T-helper 17 cell (primary cell): ENCODE measurements at places on chromosomes 7 and 10.

DNA sequence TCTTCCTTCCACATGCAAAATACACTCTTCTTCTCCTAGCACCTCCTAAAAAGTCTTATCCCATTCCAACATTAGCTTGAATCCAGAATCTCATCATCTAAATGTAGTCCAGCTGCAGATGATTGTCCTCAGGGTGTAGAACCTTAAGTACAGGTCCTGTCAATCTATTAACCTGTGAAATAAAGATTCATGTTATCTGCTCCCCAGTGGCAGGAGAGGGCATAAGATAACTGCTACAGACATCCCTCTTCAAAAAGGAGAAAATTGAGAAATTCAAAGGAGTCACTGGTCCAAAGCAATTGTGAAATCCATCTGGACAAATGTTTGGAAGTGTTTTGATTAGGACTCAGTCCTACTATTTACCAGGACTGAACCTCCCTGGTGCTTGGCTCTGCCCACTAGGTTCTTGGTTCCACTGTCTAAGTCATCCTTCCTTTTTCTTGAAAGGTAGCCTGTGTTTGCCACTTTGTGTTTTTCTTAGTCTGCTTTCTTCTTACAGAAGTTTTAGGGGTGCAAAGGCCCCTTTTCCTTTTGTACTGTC, 96.2 kb downstream of the ADD3 start:
- no peak for DNase-seq

- DNase-seq: no peak
Measured at GRCh38 chr7:22851145-22851544, 28.5 kb upstream of the TOMM7 start.

DNA sequence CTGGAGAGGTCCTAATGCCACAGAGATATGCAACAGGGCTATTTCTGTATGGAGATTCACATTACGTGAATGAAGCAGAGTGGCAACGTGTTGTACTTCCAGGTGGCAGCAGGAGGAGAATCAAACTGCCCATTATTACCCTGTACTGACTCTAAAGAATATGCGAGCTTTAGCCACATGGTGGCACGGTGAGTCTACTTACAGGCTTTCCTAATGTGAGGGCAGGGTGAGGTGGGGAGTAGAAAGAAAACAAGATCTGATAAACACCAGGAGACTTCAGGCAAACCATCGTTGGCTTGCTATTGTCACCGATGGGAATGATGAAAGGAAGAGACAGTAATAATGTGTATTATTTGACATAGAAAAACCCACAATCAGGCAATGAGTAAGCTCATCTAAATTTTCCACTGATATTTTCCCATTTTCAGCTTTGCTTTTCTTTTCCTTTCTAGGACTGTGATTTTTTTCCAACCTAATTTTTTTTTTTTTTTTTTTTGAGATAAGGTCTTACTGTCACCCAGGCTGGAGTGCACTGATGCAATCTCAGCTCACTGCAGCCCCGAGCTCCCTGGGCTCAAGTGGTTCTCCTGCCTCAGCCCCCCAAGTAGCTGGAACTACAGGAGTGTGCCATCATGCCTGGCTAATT, 164.3 kb downstream of the BTAF1 start:
- peak; percentile 31 for DNase-seq

- DNase-seq: no peak
Measured at GRCh38 chr10:3867454-3868270, 82.7 kb upstream of the KLF6 start.

DNA sequence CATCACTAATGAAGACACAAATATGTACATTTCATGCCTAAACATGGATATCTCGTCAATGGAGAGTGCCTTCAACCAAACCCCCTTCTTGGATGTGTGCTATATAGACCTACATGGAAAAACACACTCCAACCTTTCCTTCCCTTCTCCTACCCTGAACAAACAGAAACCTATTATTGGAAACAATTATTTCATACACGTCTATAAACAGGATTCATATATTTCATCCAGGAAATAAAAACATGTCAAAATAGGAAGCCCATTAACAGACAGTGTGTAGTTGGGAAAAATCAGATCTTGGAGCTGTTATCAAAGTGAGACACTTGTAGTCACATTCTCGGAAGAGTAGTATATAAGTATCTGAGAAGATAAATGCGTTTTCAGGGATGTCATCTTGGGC, 81.1 kb downstream of the NRP1 start:
- DNase-seq: no peak

- peak; percentile 22 for DNase-seq
Measured at GRCh38 chr7:98250789-98251188, 1.2 kb downstream of the TECPR1 start.

DNA sequence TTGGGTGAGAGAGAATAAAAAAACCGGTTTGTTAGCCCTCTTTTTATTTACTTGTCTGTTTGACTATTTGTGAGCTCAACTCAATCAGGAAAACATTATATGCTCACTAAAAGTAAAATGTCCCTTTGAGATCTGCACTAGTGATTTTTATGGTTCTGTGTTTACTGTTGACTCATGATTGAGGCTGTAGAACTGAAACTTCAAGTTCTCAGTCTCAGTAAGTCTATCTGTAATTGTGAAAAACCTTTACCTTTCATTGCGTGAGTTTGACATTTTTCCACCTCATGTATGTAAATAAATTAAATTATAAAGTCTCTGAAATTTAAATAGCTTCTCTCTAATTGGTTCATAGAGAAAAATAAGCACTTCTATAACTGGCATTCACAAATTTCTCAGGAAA, 17.0 kb upstream of the CASD1 start:
- no peak for DNase-seq

DNA sequence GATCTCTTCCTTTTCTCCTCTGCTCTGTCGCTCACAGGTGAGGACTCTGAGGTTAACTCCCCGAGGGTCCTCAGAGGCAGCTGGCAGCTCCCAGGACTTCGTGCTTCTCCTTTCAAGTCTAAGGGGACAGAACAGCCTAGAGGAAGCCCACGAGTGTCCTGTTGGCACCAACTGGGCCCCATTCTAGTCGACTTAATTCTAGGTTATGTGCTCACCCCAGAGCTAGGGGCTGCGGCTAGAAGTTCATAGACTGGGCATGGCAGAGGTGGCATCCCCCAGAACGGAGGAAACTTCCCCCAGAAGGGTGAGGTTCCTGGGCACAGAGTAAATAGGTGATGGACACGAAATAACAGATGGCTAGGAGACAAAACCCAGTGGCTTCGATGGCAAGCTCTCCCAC, 259.4 kb downstream of the TEX36 start:
- no peak for DNase-seq

- no peak for DNase-seq
Measured at GRCh38 chr7:117724898-117725297, 148.3 kb downstream of the CTTNBP2 start.

GRCh38 chr7:15457990-15458955, 103.5 kb downstream of the AGMO start:
- no peak for DNase-seq

DNA sequence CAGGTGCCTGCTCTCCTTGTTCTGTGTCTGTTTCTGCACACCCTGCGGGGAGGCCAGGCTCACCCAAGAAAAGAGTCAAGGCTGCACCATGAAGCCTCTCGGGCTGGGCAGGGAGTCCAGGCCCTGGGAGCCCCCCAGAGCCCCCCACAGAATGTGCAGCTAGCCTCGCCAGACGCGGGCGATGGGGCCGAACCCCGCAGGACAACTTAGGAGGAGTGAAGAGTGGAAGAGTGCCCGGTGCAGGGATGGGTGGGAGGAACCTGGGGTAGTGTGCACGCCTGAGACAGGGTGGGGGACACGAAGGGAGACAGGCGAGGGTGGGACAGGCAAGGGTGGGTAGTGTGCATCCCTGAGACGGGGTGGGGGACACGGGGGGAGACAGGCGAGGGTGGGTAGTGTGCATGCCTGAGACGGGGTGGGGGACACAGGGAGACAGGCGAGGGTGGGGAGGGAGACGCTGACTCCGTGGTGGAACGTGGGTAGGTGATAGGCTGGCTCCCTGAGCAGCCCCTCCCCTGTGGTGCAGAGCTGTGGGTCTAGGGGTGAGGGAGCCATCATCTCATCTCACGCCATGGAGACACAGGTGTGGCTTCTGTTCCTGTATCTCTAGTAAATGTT, 615.4 kb downstream of the DNAJB6 start:
- DNase-seq: no peak

DNA sequence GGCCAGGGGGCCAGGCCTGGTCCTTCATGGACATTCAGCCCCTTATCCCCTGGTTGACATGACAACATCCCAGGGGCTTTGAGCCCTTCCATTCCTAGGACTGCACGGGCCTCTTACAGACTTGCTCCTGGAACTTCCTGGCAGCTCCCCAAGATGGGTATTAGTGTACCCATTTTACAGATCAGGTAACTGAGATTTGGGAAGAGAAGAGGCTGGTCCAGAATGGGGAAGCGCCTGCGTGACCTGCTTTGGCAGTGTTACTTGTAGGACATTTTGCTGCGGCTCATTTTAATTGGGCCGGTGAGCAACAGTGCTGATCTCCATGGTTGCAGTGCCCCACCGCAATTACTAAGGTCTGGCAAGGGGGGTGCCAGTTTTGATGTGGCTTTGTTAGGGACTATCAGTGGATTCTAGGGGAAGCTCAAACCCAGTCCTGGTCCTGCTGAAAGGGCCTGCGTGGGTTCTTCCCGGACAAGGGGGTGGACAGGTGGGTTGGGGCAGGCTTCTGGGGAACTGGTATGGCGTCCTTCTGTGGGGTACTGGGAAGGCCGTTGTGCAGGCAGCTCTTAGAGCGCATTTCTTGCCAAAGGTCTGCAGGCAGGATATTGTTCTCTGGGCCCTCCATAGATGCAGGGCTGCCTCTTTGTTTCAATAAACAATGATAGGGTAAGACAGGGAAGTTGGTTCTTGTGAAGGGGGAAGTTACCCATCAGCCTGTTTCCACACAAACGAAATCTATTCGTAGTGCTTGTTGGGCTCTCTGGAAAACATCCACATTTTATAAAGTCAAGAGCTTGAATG, 137.6 kb downstream of the RGS10 start:
- DNase-seq: no peak

DNA sequence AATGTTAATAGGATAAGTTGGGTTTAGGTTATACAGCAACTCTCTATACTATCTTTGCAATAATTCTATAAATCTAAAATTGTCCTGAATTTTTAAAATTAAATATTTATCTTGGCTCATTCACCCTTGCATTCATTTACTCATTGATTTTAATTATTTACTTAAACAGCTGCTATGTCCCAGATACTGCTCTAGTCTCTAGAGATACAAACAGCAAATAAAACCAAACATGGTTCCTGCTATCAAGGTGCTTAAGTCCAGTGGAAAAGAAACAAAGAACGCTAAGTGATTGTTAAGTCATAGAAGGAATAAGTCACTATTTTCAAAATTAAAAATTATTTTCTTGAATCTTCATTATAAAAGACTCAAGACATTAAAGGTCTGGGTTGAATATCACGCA, 29.9 kb upstream of the MAT1A start:
- DNase-seq: no peak

- no peak for DNase-seq
Measured at GRCh38 chr7:1967512-1968396, 265.0 kb downstream of the MAD1L1 start.

GRCh38 chr10:43078986-43079273, 2.1 kb downstream of the RET start:
- DNase-seq: no peak

DNA sequence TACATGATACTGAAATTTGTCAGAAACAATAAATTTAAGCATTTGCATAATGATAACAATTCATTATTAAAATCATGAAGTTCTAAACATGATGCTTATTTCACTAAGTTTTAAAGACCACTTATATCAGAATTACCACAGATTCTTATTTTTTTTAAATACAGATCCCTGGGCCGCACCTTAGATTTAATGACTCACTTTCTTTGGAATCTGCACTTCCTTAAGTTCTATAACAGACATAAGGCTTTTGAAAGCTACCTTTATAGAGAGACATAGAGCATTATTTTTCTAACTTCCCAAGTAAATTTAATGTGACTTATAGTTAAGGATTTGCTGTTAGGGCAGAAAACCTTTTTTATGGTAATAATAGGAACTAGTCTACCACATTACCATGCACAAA, 214.9 kb downstream of the IPMK start:
- no peak for DNase-seq
